ENCODE measurements at places on chromosomes 5 and 9. TPM values are rescaled to one million over a fixed set of nuclear protein-coding genes. Genes with fewer than 3 reads are reported as not detected.

- no peak for DNase-seq
These were observed 1187.1 kb upstream of the WWC1 start for GRCh38 chr5:167104351-167104750.

DNA sequence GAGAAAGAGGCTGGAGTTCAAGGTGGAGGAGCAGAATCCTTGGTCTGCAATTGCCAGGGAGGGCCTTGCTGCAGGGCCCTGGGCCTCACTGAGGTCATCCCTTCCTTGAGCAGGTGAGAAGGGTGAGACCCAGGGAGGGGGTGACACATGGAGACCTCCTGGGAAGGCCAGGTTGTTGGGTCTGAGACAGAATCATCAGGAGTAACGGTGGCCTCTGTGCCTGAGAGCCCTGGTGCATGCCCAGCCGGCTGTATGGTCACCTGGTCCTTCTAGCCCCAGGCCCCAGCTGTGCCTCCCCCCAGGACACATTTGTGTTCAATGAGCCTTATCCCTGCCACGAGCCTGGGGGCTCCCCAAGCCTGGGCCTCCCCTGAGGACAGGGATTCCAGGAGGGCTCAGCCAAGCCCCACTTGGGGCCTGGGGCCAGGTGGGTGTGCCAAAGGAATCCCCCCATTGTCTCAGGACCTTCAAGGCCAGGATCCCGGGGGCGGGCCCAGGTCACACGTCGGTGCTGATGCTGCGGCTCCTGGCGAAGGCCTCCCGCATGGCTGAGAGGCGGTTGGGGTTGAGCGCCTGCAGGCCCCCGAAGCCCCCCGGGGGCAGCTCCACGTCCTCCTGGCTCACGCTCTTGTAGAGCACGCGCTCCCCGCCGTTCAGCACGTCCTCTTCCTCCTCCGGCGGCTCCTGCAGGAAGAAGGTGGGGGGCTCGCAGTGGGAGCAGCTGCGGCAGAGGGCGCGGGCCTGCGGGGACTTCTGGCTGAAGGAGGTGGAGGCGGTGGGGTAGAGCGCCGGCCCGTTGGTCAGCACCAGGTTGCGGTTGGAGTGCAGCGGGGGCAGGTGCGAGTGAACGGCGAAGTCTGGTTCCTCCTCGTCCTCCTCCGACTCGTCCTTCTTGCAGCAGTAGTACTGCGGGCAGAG, 30.4 kb downstream of the FAM163B start:
- no peak for DNase-seq

DNA sequence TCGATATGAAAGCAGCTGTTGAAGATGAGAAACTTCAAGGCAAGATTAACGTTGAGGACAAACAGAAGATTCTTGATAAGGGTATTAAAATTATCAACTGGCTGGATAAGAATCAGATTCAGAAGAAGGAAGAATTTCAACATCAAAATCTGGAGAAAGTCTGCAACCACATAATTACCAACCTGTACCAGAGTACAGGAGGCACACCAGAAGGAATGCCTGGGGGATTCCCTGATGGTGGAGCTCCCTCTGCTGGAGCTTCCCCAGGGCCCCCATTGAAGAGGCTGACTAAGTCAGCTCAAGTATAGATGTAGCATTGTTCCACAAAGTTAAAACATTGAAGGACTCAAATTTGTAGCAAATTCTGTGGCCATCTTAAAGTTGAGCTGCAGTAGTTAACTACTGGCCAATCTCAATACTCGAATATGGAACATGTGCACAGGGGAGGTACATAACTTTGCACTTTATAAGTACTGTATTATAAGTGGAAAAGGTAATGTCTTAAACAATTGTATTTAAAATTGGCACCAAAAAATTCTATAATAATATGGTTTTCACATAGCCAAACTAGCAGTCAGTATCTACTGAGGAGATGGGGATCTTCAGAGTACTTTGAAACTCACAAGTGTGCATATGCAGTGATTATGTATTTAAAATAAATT, 237.5 kb downstream of the CHSY3 start:
- DNase-seq: no peak

DNA sequence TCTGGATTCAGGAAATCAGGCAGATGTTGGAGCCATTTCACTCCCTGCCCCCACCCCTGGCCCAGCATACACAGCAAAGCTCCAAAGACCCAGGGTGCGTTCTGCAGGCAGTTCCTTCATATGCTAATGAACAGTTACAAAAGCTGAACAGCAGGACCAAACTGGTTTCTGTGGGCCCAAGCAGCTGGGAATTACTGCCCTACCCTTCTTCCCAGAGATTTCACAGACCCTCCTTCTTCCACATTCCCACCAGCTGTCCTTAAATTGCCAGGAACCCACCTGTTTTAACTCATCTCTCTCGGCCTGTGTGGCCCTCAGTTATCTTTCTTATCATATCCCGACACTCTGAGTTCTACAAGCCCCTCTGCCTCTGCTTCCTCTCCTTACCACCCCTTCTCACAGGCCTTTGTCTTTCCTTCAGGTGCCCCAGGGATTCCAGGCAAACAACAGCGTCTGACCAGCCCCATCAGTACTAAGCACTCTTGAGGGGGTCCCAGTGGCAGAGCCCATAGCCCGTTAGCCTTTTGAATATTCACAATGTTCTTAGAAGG, 10.6 kb upstream of the F2RL1 start:
- DNase-seq: no peak

- no peak for DNase-seq
These were observed 26.2 kb upstream of the SPTLC1 start for GRCh38 chr9:92141144-92142129.

DNA sequence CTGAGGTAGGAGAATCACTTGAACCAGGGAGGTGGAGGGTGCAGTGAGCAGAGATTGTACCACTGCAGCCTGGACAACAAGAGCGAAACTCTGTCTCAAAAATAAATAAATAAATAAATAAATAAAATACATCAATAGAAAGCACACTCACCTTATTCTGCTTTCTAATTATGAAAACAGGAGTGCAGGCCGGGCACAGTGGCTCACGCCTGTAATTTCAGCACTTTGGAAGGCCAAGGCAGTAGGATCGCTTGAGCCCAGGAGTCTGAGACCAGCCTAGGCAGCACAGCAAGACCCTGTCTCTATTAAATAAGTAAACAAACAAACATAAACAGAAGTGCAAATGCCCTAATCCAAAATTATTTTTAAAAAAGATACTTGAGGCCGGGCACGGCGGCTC, 2.3 kb downstream of the PWWP2A start:
- no peak for DNase-seq

DNA sequence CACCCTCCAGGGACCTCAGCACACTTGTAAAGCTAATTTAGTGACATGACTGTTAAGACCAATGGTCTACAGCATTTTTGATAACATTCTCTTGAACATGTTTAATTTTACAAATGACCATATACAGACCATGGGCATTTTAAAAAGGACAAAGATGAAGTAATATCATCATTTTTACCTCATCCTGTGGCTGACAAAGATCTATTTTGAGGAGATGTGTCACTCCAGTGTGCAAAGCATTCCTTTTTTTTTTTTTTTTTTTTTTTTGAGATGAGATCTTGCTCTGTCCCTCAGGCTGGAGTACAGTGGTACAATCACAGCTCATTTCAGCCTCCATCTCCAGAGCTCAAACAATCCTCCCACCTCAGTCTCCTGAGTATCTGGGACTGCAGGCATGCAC, 118.2 kb upstream of the TBC1D2 start:
- no peak for DNase-seq

GRCh38 chr9:113151696-113152630, 1.2 kb downstream of the SLC31A2 start:
- peak; percentile 47 for DNase-seq

Gene OBP2B
- total RNA-seq: not detected

Gene SLC9A3
- total RNA-seq: 2.0 TPM

Gene FCN2
- not detected for total RNA-seq

Gene TLX3
- not detected for total RNA-seq

Gene ANKRD34B
- not detected for total RNA-seq

Gene SLC6A3
- not detected for total RNA-seq

Measured in body of pancreas (tissue), 4 donors.